Activated CD4-positive, alpha-beta T cell treated with anti-CD3 and anti-CD28 coated beads, Interleukin-2, amount 50 U/mL, for 24 hours (primary cell): ENCODE measurements at places on chromosomes 5 and 9.

GRCh38 chr5:144778561-144778960 lies 607.9 kb downstream of the KCTD16 start:
- DNase-seq = no peak

DNA sequence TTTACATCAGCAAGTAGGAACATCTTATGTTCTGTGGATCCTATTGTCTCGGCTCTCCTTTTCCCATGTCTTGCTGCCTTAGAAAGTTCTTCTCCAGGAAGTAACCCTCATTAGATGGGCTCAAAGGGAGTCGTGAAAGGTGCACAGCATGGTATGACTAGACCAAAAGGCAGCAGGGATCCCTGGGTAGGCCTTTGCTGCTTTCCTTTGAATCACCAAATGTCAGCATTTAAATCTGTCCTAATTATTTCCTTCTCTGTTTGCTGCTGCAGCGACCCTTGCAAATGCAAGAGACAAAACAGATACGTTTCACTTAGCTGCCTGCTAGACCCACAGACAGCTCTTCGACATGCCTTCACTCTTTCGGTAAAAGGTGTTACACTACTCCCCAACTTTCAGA lies 218.4 kb downstream of the ACTL7B start:
- no peak for DNase-seq

DNA sequence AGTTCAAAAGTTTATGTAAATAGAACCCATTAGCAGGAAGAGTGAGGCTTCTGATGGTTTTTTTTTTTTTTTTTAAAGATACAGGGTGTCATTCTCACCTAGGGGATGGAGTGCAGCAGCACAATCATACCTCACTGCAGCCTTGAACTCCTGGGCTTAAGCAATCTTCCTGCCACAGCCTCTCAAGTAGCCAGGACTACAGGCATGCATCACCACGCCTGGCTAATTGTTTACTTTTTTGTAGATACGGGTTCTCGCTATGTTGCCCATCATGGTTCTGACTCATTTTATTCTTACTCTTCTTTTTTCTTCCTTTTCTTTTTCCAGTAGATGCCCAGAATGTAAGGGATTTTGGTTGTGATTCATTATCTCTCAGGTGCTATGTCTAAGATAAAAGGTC lies 201.1 kb downstream of the NNT start:
- DNase-seq = no peak

DNA sequence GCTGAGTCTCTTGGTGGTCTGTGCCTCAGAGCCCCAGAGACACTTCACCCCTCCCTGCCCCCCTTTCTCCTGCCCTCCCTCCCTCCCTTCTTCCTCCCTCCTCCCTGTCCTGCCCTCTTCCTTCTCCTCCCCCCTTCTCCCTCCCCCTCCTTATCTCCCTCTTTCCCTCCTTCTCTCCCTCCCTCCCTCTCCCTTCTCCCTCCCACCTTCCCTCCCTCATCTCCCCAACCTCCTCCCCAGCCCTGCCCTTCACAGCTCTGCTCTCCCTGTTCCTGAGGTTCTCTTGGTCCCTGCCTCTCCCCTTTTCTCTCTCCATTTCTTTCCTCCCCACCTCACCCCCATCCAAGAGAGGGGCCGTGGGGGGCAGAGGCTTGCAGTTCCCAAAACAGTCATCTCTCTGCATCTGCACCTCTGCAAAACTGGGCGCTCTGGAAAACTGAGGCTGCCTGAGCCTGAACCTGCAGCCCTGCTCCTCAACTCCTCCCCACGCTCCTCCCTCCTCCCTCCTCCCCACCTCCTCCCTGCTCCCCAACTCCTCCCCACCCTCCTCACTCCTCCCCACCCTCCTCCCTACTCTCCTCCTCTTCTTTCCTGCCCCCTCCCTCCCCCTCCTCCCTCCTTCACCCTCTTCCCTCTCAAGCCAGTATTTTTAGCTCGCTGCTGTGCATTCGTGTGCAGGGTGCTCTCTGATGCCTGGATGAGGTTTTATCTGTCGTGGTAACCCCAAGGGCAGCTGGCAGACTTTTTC lies 219.1 kb downstream of the C9orf50 start:
- DNase-seq = no peak

GRCh38 chr5:175878021-175878420 lies 6.6 kb downstream of the CPLX2 start:
- no peak for DNase-seq

DNA sequence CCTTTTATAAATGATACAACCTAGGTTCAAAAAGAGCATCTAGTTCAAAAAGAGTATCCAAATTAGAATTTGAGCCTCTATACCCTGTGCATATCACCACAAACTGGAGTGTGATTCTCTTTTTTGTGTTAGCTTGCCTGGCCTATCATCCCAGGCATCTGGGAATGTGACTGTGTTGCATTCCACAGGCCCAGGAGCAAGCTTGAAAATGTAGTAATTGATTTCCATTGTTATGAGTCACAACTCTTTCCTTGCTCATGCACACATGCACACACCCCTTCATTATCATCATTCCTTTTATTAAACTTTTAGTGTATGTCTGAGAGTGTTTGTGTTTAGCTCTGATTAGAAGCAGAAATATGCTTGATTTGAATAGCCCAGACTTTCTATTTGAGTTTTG lies 75.2 kb downstream of the FCHO2 start:
- DNase-seq = no peak

- no peak for DNase-seq
Measured at GRCh38 chr5:60437308-60437707, 262.7 kb downstream of the DEPDC1B start.

DNA sequence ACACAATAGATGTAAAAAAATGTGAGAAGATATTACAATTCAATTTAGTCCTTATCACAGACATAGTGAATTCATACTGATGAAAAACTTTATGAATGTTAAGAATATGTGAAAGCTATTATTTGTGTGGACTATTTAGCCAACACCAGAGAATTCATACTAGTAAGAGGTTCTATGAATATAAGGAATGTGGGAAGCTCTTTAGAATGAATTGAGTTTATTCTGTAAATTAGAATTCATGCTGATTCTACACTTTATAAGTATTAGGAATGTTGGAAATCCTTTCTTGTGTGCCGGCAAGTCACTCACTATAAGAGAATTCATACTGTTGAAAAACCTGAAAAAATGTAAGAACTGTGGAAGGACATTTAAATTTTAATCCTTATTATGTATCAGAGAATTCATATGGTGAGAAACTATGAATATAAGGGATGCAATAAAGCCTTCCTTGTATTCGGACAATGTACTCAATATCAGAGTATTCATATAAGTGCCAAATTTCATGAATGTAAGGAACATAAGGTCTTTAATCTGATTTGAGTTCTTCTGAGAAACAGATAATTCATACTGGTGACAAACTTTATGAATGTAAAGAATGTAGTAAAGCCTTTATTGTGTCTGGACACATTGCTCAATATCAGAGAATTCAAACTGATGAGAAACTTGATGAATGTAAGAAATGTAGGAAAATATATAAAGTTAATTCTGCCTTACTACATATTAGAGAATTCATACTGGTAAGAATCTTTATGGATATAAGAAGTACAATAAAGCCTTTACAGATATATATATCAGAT lies 21.6 kb upstream of the PCDHA1 start:
- DNase-seq = no peak
